ENCODE measurements at places on chromosomes 2 and 18.

DNA sequence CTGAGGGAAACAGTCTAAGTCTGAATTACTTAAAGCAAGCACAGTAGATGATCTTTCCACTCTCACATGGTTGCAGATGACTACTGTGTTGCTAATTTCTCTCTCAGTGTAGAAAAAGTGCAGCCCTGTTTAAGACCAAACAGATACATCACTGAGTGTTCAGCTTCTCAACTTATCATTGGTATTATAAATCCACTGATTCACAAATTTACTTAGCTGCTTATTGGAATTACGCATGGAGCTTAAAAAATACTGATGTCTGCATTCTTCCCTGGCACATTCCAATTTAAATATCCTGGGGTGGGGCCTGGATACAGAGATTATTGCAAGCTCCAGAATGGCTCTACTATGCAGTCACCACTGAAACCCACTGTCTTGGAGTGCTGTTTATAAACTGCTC lies 411.2 kb downstream of the RND3 start:
- peak; percentile 55 for DNase-seq

DNA sequence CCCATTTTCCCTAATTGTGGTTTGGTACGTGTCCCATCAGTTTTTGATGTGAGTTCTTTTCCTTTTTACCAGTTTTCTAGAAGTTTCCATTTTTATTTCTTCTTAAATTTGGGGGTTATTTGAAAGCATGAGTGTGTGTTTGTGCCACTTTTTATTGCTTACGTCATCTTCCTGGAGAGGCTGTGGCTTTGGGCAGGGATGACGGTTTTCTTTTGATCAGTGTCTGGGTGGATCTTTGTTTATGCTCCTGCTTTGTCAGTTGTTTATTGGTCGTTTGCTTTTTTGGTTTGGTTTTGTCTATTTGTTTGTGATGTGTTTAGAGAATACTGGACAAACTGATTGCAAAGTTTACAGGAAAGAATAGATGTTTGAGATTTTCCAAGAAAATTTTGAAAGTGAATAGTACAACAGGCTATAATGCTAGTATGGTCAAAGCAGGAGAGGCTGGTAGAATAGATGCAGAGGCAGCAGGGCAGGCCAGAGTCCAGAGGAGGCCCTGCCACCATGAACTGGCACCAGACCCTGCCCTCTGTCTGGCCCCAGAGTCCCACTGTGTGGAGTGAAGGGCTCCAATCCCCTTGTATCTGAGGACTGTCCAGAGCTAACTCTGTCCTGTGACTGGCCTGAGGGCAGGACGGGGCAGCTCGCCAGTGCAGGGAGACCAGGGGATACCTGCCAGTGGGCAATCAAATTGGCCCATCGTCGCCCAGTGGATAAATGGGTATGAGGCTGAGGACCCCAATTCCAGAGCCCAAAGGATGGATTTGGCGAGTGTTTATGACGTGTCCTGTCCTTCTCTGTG lies 23.4 kb upstream of the SNED1 start:
- peak; percentile 34 for DNase-seq

DNA sequence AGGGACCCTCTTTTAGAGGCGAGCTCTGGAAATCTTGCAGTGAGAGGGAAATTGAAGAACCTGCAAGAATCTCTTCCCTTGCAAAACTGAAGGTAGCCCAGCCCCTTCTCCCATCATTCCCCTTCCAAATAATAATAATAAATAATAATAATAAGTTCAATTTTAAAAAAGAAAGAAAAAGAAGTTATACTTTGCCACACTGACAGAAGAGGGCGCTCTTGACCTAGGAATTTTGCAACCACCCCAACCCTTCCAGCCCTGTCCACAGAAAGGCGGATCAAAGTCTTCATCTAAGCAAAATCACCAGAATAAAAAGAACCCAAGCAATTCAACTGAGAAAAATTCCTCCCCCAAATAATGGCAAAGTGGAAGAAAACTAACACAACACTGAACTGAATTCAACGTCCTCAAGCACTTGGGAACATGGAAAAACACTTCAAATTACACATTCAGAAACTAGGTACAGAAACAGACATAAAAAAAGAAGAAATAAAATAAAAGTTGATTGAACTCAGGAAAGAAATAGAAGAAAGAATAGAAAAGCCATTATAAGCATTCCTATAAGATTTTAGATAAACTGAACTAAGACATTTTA lies 98.9 kb upstream of the GLS start:
- peak; percentile 71 for DNase-seq

GRCh38 chr2:152499896-152500735 lies 165.1 kb downstream of the FMNL2 start:
- peak; percentile 45 for DNase-seq

DNA sequence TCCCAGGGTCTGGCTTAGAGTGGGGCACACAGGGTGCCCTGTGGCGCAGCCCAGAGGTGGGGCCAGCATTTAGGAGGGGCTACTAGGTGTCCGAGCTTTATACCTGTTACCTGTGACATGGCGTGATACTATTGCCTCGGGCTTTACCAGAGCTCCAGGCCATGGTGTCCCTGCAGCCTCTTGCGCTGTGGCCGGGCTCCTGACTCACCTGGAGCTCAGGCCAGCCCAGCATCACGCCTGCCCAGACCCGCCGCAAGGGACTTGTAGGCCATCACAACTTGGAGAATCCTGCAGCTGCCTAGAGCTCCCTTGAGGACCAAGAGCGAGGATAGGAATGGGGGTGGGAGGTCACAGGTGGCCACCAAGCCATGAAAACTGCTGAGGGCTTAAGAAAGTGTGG lies 8.0 kb downstream of the INHBB start:
- DNase-seq: no peak

GRCh38 chr18:28504066-28504465 lies 327.1 kb upstream of the CDH2 start:
- DNase-seq: no peak

GRCh38 chr2:190576573-190576972 lies 42.1 kb upstream of the NEMP2 start:
- no peak for DNase-seq

DNA sequence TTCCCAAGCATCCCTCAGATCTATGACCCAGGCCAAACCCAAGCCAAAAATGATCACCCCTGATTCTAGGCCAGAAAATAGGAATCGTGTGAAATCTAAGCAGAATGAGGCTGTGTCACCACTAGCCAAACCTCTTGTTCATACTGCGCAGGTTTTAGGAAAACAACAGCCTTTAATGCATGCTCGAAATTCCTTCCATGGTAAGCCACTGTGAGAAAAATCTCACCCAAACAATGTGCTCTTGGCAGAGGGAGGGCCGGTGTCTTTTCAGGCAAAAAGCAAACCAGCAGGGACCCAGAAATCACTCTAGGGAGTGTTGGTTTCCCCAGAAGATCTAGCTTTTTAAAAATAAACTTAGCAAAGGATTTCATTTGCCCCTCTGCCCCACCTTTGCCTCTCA lies 71.2 kb upstream of the FOSL2 start:
- peak; percentile 61 for DNase-seq

DNA sequence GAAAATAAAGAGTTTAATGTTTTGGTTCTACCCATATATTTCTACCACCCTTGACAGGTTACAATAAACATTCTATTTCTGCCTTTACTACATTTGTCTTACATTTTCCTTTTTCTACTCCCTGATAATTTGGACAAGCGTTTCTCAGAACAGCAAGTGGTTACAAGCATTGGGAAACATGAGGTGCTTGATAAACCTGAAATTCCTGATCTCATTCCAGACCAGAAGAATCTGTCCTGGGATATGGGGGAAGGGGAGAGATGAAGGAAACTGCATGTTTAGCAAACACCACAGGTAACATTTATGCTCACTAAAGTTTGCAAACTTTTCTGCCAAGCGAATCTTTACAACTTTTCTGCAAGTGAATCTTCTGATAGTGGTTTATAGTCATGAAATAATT lies 28.3 kb upstream of the DSC1 start:
- DNase-seq: no peak

- DNase-seq: no peak
Observed at GRCh38 chr2:58911877-58912276, 670.8 kb upstream of the FANCL start.

DNA sequence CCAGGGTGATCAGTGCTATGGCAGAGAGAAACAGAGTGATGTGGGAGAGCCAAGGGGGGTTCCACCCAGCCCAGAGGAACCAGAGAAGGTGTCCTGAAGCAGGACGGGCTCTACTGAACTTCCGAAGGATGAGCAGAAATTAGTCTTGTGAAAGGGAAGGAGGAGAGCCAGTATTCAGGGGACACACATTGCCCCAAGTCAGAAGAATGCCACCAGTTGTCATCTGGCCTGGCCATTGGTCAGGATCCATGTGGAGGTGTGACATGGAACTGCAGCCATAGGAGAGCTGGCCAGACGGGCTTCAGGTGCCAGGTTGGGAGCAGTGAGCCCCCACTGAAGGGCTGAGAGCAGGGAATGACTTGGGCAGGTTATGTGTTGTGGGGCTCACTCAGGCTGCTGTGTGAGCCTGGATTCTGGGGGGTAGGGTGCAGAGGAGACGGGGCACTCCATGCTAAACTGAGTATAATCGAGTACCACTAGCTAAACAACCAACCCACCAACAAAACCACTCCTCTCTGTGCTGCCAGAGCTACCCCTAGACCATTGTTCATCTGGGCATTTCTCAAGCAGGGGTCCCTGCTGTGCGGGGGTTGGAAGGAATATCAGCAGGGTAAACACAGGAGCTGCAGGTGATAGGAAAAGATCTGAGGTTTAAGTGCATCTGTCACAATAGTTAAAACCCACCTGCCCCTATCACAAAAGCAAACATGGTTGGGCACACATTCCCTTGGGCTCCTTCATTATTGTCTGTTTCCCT lies 25.3 kb downstream of the MARCO start:
- DNase-seq: no peak

DNA sequence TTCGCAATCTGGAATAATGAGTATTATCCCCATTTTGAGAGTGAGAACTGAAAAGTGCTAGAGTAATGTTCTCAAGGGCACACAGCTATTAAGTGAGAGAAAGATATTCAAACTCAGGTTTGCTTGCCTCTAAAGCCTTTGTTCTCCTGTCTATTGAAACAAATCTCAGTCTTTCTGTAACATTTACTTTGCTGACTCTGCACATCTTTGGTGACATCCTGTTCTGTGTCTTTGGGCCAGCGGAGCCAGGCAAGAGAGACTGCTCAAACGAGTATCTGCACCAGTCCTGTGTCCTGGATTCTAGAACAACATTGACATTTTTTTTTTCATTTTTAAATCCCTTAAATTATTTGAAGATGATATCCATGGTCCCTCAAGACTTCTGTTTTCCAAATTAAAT lies 1539.2 kb upstream of the PIK3C3 start:
- no peak for DNase-seq

- peak; percentile 92 for DNase-seq
Observed at GRCh38 chr18:77102259-77103040, 30.1 kb downstream of the MBP start.

DNA sequence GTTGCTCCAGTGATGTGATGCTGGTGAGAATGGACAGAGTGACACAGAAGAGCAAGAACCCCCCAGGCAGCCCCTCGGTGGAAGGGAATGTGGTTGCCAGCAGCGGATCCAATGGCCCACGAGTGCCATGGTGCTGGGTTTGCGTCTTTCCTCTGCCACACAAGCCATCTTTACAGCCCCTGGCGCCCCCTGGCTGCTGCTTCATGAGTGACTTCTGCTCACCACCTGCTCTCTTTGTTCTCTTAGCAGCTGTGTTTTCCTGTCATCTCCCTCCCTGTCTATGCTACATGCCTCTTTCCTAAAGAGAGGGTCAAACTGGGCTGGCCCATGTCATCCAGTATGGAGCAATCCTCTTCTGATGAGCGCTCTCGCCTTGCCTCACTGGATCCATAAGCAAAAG lies 300.0 kb upstream of the SMIM21 start:
- DNase-seq: peak; percentile 21

DNA sequence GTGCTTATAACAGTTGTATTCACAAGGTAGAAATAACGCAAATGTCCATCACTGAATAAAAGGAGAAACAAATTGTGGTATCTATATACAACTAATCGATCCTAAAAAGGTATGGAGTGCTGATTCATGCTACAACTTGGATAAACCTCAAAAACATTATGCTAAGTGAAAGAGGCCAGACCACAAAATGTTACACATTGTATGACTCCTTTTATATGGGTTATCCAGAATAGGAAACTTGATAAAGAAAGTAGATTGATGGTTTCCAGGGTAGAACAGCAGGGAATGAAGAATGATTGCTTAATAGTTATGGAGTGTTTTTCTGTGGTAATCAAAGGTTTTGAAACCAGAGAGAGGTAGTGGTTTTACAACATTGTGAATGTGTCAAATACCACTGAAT lies 432.2 kb upstream of the TRIB2 start:
- peak; percentile 45 for DNase-seq

Measured in AG10803 (cell line).